ENCODE measurements at places on chromosomes 7 and 10. TPM values are rescaled to one million over a fixed set of nuclear protein-coding genes. Genes with fewer than 3 reads are reported as not detected.

DNA sequence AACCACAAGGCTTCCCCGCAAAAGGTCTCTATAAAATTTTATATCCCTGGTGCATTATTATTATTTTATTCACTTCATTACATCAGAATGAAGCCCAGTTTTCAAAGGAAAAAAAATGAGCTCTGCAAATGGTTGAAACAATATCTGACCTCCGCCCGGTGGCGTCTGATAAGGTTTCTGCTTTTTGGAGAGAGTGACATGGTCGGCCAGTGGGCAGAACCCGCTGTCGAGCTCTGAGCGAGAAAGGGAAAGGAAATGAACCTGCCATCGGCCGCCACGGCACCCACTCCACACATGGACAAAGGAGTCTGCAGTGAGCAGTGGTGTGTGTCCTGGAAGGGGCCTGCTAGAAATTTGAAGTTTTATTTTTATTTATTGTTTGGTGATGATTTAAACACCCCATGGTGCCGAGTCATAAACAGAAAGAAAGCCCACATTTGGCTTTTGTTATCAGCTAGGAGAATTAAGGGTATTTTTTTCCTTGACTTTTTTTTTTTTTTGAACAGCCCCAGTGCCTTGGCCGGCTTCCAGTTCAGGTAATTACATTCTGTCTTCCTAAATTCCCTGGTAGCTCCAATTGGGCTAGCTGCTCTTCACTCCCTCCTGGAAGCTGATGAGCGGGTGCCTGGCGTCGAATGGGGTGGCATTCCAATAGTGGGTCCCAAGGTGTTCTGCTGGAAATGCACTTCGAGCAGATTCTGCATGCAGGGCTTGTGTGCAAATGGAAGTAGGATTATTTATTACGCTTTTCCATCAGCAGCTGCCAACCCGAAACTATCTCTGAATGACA lies 149.4 kb upstream of the MKI67 start:
- no peak for DNase-seq

GRCh38 chr7:41027428-41028115 lies 675.3 kb downstream of the INHBA start:
- DNase-seq = no peak

DNA sequence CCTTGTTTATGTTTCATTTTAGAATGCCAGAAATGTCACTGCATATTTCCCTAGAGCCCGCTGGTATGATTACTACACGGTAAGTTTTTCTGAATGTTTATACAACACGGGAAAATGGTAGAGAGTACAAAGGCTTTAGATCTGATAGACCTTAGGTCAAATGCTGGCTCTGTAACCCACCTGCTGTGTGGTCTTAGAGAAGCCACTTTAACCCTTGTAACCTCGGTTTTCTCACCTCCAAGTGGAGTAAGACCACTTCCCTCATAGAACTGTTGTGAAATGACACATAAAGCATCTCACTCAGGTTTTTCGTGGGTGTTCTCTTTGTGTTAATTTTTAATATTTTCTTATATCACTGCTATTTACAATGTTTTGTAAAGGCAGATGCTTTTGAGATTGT lies 13.9 kb upstream of the MGAM2 start:
- no peak for DNase-seq

GRCh38 chr10:50538555-50539398 lies 85.0 kb downstream of the SGMS1 start:
- no peak for DNase-seq

DNA sequence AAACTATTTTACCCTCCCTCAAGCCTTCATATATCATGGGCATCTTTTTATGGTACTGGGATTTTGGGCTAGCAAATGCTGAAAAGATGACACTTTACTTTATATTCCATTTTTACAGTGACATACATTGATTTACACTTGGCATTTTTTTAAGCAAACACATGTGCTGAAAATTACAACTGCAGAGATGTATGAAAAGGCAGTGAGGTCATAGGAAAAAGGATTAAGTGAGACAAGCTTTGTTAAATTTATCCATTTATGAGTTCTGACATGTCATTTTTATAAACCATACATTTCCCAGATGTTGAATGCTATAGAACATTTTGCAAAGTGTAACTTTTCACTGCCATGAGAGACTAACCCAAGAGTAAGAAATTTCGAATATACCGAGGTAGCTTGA lies 68.8 kb upstream of the RSU1 start:
- no peak for DNase-seq

The TMEM225B gene
- 0.93 TPM for polyA plus RNA-seq

The RTKN2 gene
- polyA plus RNA-seq = 4.8 TPM

DNA sequence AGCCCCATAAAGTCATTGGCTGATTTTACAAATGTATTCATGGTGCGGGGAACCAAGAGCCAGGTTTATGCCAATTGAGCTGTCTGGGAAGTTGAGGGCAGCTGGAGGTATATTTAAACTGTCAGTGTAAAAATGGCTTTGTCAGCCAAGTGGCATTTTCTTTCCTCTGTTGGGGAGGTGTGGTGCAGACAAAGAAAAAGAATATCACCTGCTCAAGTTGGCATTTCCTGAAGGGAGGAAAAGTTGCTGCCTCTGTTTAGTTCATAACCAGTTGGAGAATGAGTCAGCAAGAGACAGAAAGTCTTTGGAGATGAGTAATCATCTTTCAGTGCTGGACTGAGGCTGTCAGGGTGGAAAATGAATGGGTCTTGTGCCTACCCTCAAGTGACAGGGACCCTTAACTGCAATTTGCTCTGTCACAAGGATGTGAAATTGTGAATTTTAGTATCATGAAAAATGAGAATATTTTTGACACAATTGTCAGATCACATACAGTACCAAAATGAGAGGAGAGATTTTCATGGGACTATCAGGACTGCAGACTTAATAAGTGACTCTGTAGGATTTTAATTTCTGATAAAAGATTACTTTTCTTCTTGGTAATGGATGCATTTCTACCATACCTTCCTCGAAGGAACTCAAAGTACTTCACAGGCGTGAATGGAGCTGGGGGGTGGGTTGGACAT lies 137.3 kb downstream of the ANLN start:
- DNase-seq = no peak

The SAP25 gene
- 2.3 TPM for polyA plus RNA-seq

DNA sequence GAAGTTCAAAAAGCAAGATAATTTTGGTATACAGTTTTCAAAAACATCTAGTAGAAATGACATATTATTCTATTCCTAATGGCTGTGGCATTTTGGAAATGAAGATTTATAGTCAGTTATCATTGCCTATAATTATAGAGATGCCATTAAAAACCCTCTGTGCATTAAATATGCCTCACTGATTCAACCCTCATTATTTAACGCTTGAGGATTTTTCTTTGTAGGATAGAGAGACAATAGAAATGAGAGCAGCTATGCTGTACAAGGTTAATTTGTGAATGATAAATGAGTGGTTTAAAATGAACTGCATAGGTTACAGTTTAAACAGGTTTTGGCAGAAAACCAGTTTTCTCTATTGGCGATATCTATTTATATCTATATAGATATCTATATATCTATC lies 32.2 kb upstream of the SEMA3A start:
- DNase-seq = no peak

- DNase-seq = no peak
Observed at GRCh38 chr7:150715293-150715692, 1.1 kb upstream of the GIMAP1 start.

The PPP1R17 gene
- polyA plus RNA-seq = not detected

DNA sequence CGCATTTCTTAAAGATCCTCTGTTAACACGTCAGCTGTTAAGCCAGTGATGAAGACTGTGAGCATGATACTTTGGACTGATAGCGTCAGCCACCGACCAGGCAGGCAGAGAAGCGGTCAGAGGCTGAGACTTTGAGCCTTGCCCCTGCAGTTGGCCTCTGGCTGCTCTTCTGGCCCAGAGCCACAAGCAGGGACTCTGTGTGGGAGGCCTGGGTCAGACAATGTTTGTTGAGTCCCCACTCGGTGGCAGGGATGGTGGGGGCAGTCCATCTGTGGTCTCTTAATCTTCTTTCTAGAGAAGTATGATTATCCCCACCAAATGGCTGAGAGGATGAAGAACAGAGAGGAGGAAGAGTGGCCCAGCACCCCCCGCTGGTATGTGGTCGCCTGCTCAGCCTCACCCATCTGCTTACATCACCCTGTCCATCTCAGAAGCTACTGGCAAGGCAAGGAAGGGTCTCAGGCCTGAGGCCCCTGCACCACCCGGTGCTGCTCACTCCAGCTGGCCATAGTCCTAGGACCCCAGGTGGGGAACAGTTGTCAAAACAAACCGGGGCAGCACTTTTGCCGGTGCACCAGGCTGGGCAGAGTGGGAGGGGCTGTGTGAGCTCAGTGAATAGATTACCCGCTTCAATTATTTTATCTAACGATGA lies 202.9 kb downstream of the GRID1 start:
- DNase-seq = no peak

GRCh38 chr7:139620676-139621344 lies 97.3 kb downstream of the CLEC2L start:
- no peak for DNase-seq

The ELOVL3 gene
- polyA plus RNA-seq = 0.59 TPM

GRCh38 chr10:90743291-90743690 lies 114.5 kb downstream of the HTR7 start:
- DNase-seq = no peak

The CALML5 gene
- polyA plus RNA-seq = not detected

The MKI67 gene
- 47.6 TPM for polyA plus RNA-seq

GRCh38 chr10:73983096-73984047 lies 14.5 kb upstream of the VCL start:
- DNase-seq = no peak

The ATRNL1 gene
- 1.4 TPM for polyA plus RNA-seq

DNA sequence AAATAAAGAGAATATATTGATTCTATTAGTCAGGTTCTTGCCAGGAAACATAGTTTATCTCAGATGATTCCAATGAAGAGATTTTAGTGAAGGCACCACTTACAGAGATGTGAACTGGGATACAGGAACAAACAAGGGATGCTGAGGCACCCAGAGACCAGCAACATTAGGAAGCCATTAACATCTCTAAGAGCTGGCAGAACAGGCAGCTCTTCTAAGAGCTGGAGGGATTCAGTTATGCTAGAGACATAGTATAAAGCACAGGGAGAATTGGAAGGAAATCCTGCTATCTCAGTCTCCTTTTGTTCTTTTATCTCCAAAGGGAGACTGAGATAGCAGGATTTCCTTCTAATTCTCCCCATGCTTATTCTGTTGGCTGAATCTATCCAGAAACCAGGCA lies 22.0 kb downstream of the OR6B1 start:
- no peak for DNase-seq

- DNase-seq = no peak
Observed at GRCh38 chr7:127383123-127383835, 9.2 kb downstream of the ZNF800 start.

DNA sequence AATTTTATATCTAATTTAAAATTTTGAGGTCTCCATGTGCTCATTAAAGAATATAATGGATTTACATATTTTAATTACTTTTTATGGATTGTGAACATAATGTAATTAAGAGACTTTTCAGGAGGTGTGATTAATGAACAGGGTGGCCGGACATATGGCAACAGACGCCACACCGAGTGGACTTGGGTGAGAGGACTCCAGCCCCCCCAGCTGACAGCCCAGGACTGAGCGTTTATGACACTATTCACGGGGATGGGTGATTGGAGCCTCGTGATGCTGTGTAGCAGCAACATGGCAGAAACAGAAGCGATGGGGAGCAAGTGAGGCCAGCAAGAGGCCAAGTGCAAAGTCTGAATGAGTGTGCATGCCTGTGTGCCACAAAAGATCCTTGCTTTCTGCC lies 1176.9 kb downstream of the TYW1 start:
- DNase-seq = no peak

- DNase-seq = no peak
Observed at GRCh38 chr10:16993186-16993585, 136.4 kb downstream of the CUBN start.

DNA sequence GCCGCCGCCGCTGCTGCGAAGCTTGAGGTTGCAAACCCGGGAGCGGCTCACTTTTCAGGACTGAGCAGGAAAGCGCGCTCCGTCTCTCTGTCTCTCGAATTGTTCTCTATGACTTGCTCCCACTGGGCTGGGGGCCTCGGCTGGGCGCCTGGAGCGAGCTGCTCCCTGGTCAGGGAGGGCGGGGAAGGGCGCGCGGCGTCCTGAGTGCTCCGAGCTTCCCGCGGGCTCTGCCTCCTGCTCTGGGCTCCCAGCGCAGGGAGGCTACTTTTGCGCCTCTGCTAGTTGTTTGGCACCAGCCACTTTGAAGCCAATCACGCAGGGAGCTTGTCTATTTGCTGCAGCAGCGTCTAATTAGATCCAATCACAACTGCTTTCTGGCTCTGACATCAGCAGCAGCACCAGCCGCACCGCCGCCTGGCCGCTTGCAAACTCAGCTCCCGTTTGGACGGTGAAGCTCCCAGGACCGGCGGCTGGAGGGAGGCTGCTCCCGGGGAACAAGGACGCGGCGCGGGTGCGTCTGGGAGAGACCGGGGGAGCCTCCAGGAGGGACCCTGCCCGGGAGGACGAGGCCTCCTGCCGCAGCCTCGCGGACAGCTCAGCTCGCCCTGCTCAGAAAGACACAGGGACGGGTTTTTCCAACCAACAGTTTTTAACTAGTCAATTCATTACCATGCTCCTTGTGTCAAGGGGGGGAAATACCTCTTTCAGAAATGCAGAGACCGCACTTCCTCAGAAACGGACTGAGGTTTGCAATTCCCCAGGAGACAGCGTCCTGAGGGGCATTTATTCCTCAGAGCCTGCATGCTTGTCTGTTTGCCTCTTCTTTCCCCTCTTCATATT lies at the start of gene ADARB2:
Gene ADARB2 (minus strand): TSS at position 304 of the 840 bp plus-strand sequence.
- DNase-seq = peak; percentile 46

The FBXO24 gene
- polyA plus RNA-seq = 1.1 TPM

DNA sequence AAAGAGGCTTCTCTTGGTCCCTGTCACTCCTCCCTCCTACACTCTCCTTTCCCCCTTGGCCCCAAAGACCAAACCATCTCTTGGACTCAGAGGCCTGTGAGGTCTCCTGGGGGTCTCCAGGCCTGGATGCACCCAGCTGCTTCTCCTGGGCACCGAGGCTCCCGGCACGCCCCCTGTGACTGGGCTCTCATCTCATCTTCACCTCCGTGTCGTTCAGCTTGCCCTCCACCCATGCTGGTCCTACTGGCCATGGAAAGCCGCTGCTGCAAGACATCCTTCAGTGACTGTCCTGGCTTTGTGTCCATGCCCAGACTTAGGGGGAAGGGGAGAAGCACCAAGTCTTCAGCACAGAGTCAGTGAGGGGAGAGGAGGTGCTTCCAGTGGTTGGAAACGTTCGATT lies 141.4 kb upstream of the RET start:
- DNase-seq = no peak

- no peak for DNase-seq
Observed at GRCh38 chr7:123974326-123974908, 49.4 kb downstream of the SPAM1 start.

The PCGF5 gene
- 20.1 TPM for polyA plus RNA-seq

DNA sequence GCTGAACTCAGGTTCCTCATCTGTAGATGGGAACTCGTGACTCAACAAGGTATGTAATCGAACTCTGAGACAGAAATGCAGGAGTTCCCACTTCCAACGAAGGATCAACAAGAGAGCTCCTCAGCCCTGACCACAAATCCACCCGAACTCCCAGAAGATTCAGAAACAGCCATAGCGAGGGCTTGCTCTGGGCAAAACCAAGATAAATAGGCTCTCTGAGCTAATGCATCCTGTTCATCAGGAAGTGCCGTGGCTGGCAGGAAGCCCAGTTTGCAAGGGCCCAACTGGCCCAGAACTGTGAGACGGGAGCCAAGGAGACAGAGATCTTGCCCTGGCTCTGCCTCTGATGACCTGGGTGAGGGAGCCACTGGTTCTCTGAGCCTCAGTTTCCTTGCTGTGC lies 141.7 kb upstream of the PFKP start:
- DNase-seq = no peak
